ENCODE measurements at places on chromosomes 12 and 14.
A peak's percentile ranks its signal among the peaks of the same experiment; 100 is the strongest.

DNA sequence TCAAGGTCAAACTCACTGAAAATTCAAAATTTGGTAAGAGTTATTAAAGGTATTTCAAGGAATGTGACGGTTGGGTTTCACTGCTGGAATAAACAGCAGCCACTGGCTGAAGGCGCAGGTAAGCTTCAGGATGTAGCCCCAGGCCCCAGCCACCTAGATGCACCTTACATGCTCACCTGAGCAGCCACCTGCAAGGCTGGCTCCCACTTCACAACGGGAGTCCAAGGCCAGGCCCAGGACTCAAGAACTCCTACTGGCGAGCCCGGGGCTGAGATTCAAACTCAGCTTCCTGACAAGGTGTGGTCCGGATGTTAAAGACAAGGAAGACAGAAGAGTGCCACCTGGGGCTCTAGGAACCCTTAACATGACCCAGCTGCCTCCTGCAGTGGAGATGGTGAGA, 78.4 kb downstream of the ITPK1 start:
- DNase-seq: no peak

DNA sequence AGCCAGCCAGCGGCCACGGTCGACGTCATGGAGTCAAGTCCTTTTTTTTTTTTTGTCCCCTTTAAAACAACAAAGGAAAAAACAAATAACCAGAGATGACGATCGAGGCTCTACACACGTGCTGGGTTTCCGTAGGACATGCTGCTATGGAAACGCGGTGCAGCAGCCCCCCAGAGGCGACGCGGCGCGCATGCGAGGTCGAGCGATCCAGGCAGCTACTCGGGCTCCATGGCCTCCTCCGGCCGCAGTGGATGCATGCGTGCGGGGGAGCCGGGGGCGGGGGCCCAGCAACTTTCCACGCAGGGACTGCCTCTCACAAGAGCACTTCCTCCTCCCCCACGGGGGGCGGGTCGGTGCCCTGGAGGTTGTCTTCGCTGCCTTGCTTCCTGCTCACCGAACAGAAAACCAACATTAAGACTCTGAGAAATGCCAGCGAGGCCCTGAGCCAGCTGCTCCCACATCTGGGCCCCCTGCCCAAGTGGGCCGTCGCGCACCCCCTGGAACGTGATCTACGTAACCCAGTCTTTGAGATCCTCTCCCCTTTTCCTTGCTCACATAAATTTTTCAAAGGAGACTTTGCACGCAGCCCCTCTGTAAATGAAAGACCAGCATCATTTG, 30.7 kb downstream of the P2RX4 start:
- DNase-seq: no peak

DNA sequence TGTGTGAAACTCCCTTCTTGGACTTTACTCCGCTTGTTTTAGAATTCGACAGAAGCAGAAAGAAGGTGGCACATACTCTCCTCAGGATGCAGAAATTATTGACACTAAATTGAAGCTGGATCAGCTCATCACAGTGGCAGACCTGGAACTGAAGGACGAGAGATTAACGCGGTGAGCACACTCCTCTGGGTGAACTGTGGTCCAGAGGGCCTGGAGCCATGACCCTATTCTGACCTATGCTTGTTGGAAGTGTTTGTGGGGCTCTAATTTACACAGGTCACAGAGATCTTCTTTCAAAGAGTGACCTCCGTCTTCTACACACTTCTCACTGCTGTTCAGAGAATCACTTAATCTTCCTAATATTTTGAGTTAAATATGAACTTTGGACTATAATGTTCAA, 72.5 kb upstream of the MYF6 start:
- no peak for DNase-seq

GRCh38 chr14:21894003-21894897, 220.6 kb upstream of the OR4E1 start:
- DNase-seq: no peak

DNA sequence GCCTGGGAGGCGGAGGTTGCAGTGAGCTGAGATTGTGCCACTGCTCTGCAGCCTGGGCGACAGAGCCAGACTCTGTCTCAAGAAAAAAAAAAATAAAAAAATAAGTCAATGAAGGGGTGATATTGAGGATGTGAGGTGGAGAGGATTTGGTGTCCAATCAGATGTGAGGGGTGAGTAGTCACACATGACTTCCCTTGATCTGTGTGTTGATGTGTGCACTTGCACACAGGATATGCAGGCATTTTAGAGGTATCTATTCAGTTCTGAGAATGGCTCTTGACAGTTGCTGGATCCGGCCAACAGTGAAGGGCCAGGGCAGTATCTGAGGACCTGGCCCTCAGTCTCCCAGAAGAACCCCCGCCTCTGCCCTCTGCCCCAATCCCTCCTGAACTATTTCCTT, 7.8 kb upstream of the SP7 start:
- DNase-seq: no peak

GRCh38 chr14:26828741-26829140, 230.9 kb upstream of the NOVA1 start:
- no peak for DNase-seq

- DNase-seq: no peak
Observed at GRCh38 chr12:12336049-12336411, 14.0 kb downstream of the MANSC1 start.

GRCh38 chr14:102088012-102088792, 1.4 kb upstream of the HSP90AA1 start:
- no peak for DNase-seq

- no peak for DNase-seq
Observed at GRCh38 chr12:108861878-108862587, 4.7 kb upstream of the SSH1 start.

- no peak for DNase-seq
Observed at GRCh38 chr14:99586761-99587459, 17.1 kb downstream of the CCDC85C start.

- no peak for DNase-seq
Observed at GRCh38 chr14:103019826-103020225, 37.5 kb downstream of the CDC42BPB start.

DNA sequence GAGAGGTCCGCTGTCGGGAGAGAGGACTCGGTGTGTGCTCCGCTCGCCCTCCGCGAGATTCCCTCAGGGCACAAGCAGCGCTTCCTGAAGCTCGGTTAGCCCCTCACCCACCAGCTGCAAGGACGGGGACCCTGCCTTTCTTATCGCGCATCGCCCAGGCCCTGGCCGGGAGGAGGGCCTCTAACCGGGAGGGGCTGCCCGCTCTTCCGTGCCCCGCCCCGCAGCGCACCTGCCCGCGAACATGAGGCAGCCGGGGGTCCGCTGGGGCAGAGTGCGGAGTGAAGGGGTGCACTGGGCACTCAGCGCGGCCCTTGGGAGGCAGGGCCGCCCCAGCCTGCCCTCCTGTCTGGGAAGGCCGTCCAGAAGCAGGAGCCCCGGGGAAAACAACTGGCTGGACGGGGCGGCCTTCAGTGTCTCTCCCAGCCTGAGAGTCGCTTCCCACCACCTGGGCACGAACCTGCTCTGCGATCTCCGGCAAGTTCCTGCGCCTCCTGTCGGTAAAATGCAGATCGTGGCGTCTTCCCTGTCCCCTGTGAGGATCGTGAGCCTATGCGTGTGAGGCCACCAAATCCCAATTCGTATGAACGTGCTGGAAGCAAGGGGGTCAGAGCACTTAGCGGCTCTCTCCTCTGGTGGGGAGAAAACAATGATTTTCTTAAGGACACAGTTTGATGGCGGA, 28.0 kb upstream of the ADIPOR2 start:
- DNase-seq: no peak

DNA sequence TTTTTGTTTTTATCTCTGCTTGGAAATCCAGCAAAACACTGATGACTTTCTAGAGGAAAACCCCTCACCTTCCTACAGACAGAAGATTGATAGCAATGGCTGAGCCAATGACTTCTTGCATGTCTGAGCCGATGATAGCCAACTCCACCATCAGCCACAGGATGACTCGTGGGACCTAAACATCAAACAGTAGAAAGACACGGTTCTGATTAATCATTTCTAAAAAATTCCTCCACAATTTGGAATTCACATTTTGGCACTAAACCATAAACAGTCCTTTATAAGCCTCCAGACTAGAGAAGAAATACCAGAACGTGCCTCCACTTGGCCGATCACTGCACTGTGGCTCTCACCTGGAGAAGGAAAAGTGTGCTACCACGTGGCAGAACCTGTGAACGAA, 25.9 kb downstream of the SLC11A2 start:
- DNase-seq: peak; percentile 29

- DNase-seq: no peak
Observed at GRCh38 chr14:95522556-95522955, 6.1 kb upstream of the SYNE3 start.

GRCh38 chr12:86264451-86265328, 8.5 kb upstream of the MGAT4C start:
- no peak for DNase-seq

- no peak for DNase-seq
Observed at GRCh38 chr14:100861937-100862247, 36.0 kb downstream of the MEG3 start.

- DNase-seq: no peak
Observed at GRCh38 chr12:82833481-82833880, 146.8 kb downstream of the TMTC2 start.

DNA sequence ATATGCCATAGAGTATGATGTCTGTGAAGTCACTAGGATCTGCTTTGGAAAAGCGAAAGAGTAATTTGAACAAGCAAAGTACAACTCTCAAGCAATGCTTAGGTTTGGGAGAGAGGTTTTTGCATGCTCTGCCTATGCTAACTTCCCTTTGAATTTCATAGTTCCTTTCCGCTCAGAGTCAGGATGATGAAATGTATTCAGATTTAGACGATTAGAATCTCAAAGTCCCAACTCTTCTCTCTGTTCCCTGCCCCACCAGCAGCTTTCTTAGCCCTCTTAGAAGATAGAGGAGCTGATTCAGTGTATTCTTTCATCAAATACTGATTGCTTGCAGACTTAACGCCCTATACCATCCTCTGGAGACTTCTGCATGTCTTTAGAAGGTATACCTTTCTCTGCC, 11.5 kb downstream of the RAB5B start:
- DNase-seq: no peak

GRCh38 chr14:45222485-45223262, 30.3 kb downstream of the MIS18BP1 start:
- no peak for DNase-seq

GRCh38 chr12:12405882-12406281, 49.0 kb downstream of the BORCS5 start:
- no peak for DNase-seq

DNA sequence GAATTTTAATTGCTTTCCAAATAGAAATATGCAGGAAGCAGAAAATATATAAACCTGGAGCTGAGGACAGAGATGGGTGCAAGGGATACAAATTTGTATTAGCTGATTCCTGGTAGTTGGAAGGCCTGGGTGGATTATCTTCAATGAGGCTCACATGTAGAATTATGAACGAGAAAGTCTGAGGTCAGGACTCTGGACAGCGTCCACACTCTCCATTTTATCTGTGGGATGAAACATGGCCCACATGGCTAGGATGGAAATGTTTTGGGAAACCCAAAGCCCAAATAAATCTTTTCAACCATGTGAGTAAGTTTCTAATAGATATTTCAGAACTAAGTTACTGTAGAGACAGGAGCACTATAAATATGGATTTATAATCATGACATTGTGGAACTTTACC, 256.1 kb downstream of the APAF1 start:
- DNase-seq: no peak

- DNase-seq: no peak
Observed at GRCh38 chr12:121933522-121934308, 15.3 kb downstream of the CFAP251 start.

GRCh38 chr12:48067250-48067938, 38.5 kb downstream of the SENP1 start:
- DNase-seq: no peak

GRCh38 chr14:35335388-35336092, 43.4 kb downstream of the PSMA6 start:
- no peak for DNase-seq

DNA sequence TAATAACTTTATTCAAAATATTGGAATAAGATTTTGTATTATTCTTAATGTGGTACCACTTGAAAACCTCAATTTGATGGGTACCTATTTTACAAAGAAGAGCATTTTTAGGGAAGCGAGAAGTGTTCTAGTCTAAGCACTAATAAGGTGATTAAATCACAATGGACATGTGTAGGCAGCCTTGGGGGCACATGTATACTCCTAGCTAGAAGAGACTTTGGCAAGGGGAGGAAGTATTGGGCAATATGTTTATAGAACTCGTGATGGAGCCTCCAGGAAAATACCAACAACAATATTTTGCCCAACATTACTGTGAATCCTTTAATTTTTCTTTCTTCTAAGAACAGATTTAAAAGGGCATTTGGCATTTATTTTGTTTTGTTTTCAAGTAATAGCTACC, 280.3 kb downstream of the ADAMTS20 start:
- no peak for DNase-seq

DNA sequence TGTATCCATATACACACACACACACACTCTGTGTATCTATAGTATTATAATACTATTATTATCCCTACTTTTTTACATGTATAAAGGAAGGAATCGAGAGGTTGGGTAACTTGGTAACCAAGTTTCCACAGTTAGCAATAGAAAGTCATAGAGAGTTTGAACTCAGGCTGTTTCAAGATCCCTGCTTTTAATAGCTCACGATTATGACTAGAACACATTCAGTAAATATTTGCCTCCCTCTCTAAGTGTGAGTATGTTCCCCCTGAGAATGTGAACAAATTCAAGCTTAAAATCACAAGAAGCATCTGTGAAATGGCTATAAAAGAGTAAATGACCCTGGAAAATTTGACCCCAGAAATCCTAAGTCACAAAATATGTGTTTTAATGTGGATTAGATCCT, 11.0 kb upstream of the REP15 start:
- DNase-seq: no peak

DNA sequence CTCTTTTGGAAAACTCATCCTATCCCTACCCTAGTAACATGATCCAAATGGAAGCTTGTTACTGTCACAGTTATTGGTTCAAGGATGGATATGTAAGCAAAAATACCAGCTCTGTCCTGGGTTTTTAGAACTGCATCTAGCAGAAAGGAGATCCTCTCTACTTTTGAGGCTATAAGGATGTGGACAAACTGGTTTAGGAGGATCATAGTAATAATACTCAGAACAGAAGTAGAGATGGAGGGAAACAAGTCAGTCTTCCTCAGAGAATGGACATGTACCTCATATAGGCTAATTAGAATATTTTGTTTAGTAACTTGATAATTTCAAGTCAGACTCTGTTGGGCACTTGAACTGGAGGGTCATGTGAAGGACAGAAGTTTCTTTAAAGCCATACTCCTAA, 26.6 kb downstream of the FUT8 start:
- no peak for DNase-seq

All from AG04449 (cell line).